ENCODE measurements at places on chromosomes 3 and 15.

DNA sequence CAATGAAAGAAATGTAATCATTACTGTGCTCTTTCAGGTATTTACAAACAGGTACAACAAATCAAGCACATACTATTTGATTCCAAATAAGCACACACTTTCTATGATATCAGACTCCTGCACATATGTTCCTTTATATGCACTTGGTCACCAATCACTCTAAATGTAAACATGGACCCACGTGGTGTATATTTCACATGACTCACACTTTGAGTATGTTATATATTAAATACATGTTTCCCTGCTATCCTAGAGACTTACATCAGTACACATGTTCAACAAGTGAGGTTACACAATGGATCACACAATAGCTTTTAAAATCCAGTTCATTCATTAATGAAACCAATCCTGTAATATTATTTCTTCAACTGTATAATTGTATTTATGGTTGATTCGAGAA is 683.5 kb downstream of the NR2F2 start:
- DNase-seq = no peak

GRCh38 chr3:101810022-101810418 is 31.0 kb downstream of the NXPE3 start:
- no peak for DNase-seq

DNA sequence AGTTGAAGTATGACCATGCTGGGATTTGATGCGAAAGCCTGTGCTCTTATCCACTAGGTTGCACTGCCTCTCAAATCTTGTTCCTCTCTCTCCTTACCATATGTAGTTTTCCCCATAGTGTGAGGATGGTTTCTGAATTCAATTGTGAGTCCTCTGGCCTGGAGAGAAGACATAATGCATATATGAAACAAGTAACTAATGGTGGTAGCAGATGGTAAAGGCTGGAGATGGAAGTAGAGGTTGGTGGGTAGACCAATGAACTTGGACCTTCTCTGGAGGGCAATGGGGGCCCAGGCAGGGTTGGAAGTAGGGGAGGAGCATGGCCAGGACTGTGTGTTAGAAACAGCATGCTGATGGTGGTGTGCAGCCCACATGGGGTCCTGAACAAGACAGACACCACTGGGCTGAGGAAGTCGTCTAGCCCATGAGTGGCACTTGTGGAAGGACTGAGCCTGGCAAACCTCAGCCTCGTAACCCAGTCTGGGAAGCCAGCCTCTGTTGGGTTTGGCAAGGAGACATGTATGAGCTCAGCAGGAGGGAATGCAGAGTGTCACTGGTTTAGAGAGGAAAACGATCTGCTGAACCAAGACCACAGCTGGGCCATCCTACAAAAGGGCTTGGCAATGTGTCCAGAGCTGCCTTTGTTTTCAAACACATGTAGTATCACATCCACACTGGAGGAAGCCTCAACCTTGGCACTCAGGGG is 18.5 kb upstream of the LMCD1 start:
- DNase-seq = no peak

DNA sequence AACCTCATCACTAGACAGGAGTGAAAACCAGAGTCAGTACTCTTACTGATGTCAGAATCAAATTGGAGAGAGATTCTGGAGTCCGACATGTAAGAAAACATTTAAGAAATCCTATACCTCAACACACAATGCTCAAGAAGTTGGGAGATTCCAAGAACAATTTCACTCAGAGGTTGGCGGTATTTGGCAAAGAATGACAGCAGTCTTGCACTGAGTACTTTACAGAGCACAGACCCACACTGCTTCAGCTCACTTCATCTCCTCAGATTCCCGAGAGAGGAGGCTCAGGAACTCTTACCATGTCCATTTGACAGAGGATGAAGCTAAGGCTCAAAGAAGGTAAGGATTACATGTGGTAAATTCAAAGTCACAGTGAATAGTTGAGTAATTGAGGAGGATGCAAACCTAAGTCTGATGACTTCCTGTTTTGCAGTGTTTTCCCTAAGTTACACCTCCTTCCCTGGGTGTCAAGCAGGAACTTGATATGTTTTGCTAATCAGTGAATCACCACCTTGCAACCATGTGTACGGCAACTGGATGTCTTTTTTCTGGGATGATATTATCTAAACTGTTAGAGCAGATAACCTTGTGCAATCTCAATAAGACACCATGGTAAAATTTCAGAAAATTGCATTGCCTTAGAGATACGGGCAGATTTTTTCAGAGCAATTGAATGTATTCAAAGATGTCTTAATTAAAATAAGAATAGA is 61.3 kb upstream of the MME start:
- DNase-seq = no peak

- no peak for DNase-seq
Measured at GRCh38 chr3:124653797-124654469, 76.3 kb upstream of the UMPS start.

DNA sequence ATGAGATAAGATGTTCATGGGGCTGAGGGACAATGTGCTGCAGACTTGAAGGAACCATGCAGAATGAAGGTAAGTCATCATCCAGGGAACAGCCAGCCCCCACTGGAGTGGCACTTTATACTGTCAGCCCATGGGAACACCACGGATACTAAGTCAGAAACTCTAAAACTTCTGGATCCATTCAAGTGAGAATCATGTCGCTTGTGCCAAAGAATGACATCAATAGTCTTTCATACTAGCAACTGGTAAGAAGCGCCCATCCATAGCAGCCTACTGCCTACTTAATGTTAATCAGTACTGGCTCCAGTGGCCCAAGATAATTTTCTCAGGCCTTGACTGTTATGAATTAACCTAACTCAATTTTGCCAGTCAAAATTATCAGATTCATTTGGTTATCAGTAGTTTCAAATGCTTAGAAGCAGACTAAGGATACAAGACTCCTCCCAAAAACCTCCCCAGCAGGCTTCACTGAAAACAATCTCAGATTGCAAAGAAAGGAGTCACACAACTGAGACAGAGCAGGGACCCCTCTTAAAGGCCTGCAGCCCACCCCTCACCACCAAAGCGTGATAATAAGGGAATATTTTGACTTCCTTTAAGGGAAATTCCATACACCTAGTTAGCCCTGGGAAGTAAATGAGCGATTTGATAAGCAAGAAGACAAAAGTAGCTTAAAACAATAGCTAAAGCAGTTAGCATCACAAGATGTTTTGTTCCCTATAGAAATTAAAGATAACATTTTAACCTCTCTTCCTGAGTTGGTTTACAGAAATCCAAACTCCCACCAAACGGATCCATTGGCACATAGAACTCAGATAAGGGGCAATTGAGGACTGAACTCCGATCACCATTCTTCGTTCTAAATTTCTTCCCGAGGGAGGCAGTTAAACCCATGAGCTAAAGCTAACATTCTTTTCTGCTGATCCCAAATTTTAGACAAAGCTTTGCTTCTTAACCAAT is 98.8 kb downstream of the TGFBR2 start:
- DNase-seq = no peak

DNA sequence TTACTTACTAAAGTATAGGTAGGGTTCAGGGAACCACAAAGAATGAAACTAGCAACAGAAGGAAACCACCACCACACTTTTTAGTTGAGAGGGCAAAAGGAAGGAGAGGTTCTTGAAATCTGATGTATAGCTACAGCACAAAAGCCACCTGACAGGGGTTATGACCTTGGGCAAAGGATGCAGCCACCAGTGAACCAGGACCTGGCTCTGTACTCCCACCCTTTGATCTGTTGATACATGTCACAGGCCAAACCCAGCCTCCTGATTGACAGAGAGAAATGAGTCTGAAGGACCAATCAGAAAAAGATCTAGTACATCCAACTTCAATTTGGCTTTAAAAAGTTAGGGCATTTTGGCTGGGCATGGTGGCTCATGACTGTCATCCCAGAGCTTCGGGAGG is 20.0 kb upstream of the BLM start:
- DNase-seq = no peak

DNA sequence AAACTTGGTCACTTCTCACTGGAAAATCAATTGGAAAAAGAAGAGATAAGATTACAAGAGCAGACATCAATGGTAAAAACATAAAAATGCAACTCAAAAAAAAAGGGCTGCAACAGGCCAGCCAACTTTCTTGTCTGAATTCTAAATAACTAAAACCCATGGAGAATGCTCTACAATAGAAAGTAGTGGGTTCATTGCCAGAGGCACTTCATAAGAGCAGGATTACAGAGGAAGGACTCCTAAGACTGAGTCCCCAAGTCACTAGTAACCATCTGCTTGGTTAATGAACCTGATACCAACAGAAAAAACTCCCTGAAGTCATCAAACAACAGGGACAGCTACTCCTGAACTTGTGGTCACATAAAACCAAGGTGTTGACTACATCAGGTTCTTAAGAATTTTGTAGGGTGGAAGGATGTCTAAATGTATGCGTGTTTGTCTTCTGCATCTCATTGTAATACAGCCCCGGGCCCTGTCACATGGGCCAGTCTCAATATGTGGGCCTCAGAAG is 148.6 kb downstream of the IMPG2 start:
- no peak for DNase-seq

DNA sequence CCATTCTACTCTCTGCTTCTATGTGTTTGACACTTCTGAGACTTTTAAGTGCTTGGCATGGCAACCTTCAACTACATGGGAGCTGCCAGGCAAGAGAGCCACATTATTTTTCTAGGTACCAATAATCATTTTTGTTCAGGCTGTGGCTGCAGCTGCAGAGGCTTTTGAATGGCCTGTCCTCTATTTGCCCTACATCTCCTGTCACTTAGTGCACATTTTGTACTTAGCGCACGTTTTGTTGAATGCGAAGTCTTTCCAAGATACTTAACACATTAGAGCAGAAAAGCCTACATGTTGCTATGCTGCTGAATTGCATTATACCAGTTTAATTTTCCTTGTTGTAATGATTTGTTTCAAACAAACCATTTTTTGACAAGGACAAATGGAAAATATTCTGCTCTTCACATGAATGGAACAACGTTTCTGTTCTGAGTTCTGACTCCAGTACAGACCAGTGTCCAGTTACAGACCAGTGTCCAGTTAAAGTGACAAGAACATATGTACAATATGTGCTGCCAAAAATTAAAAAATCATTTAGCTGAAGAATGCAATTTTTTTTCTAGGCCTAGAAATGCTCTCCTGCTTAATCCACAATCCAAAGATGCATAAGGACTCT is 113.9 kb downstream of the ABI3BP start:
- DNase-seq = no peak

DNA sequence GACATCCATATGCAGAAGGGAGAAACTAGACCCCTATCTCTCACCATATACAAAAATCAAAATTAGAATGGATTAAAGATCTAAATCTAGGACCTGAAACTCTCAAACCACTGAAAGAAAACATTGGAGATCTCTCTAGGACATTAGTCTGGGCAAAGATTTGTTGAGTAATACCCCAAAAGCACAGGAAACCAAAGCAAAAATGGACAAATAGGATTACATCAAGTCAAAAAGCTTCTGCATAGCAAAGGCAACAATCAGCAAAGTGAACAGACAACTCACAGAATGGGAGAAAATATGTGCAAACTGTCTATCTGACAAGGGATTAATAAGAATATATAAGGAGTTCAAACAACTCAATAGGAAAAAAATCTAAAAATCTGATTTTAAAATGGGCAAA is 54.8 kb downstream of the MYO9A start:
- no peak for DNase-seq

DNA sequence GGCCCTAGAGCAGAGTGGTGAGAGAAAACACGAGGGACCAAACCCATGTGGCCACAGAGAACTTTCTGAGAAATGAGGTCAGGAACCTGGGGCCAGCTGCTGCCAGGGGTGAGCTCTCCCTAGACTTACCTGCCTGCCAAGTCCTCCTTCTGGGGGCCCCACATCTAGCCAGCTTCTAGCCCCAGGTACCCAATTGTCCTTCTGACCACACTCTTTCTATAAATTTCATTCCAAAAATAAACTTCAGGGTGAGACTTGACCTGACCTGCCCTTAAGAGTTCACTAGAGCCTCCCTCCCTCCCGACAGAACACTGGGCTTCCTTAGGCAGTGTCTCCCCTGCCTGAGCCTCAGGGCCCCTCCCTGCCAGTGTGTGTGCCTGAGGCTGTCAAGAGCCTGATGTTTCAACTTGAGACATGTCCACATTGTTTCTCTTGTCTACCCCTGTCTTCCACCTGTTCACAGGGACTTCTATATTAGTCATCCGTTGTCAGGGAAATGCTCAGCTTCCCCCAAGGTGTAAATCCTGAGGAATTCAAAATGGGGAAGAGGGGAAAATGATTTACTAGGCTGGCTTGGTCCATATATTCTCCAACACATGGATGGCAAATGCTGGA is 312.8 kb upstream of the TLE3 start:
- DNase-seq = no peak

GRCh38 chr3:64454768-64455167 is 229.5 kb upstream of the PRICKLE2 start:
- DNase-seq = no peak

- DNase-seq = no peak
Measured at GRCh38 chr3:118505784-118506183, 528.9 kb downstream of the IGSF11 start.

DNA sequence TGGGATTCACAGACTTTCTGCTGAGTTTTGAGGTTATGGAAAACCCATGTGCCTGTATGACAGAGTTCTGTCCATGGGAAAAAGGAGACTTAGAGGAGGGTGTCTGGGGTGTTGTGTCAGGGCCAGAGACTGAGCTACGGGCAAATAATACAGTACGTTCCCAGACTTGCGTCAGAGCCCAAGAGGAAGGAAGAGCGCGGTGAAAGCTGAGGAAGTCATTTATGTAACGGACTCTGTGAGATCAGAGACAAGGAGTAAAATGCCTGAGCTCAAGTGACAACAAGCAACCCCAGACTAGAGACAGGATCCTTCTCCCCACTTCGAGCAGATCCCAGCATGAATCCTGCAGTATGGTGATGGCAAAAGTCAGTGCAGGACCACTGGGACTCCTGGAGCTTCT is 368.6 kb upstream of the MCTP2 start:
- no peak for DNase-seq

DNA sequence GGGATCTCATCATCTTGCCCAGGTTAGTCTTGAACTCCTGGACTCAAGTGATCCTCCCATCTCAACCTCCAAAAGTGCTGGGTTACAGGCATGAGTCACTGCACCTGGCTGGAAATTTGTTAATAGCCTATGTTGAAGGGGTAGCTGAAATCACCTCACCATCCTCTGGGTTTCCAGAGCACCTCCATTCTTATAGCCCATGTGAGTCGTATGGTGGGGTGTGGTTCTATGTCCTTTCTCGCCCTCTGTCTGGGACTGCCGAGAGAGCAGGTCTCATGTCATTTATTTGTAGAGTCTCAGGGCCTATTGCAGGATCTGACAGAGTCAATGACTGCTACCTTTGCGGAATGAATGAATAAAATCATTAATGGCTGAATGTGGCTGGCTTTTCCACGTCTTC is 20.9 kb downstream of the CEMIP start:
- no peak for DNase-seq

- no peak for DNase-seq
Measured at GRCh38 chr3:29468187-29468586, 187.3 kb downstream of the RBMS3 start.

GRCh38 chr3:126316031-126316461 is 41.2 kb downstream of the KLF15 start:
- DNase-seq = no peak
